Substantia nigra (tissue), 51 donors: ENCODE measurements at places on chromosomes 7 and 10.

GRCh38 chr7:100169147-100169850, 882 bp upstream of the GAL3ST4 start:
- DNase-seq, result no peak

- no peak for DNase-seq
Measured at GRCh38 chr7:14682910-14683465, 219.6 kb downstream of the DGKB start.

GRCh38 chr10:61812052-61812721, 89.3 kb upstream of the ARID5B start:
- DNase-seq, result no peak

DNA sequence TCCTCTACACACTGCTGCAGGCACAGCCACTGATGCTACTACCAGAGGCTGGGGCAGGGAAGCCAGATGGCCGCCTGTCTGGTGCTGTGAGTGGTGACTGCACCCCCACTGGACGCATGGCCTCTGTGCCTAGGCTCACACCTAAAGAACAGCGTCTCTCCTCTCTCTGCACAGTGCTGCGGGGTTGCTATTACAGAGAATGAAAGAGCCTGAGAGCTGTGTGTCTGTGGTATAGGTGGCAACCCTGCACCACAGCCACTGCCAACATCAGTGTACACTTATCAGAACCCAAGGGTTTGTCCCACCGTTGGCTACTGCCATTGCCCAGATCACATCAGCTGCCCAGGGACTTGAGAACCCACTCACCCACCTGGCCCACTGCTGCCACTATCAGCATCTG, 4.1 kb upstream of the IFIT2 start:
- no peak for DNase-seq

DNA sequence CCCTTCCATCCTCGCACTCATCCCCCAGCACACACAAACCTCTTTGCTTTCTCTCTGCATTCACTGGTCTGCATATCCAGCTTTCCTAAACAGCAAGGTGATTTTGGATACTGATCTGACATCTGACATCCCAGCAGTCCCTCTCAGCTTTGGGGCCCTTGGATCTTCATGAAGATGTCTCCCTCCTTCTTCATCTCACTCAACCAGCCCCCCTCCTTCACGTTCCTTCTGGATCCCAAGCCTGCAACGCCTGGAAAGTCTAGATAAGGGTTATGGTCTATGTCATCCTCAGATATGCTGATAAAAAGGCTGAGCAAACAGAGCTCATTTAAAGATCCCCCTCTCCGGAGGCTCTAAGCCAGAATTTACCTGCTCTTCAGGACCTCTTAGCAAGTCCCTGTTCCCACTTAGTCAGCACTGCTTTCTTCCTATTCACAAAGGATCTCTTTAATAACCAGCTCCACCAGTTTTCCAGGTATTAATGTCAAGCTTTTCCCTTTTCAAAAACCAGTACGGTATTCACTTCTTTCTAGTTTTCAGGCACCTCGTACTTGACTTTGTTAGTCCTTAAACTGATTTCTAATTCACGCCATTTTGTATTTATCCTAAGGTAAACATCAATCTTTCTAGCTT, 38.9 kb downstream of the CREB3L2 start:
- DNase-seq, result no peak

- no peak for DNase-seq
Measured at GRCh38 chr10:5575482-5576153, 50.9 kb downstream of the CALML3 start.
